ENCODE measurements at places on chromosomes 11 and 22. TPM values are rescaled to one million over a fixed set of nuclear protein-coding genes. Genes with fewer than 3 reads are reported as not detected.

Gene P2RY6
- not detected for total RNA-seq

Gene SUSD2
- 1.2 TPM for total RNA-seq

Gene SLC22A25
- not detected for total RNA-seq

Gene TRPM5
- total RNA-seq = not detected

DNA sequence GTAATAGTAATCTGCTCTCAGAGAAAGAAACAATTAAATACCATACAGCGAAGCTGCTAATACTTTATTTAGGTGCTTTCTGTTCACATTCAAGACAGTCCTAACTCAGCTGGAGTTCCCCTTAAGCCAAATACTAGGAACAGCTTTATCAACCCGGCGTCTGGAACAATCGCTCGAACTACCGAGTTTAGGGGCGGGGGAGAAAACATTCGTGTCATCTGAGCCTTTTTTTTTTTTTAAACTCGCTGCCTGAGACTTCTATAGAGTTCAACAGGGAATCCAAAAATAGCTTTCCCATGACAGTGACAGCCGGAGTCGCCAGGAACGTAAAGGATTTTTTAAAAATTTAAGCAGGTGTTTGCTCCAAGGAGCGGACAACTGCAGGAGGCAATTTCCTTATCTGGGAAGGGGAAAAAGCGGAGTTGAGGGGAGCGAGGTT is 852 bp downstream of the TRAF6 start:
- H3K36me3 ChIP-seq = peaks cover 2% of the 10 kb centered on the region
- H3K4me3 ChIP-seq = peak overlapping the region; percentile 98
- peaks cover 25% of the 10 kb centered on the region for H3K4me1 ChIP-seq
- H3K27ac ChIP-seq = peak overlapping the region; percentile 94
- DNase-seq = no peak

DNA sequence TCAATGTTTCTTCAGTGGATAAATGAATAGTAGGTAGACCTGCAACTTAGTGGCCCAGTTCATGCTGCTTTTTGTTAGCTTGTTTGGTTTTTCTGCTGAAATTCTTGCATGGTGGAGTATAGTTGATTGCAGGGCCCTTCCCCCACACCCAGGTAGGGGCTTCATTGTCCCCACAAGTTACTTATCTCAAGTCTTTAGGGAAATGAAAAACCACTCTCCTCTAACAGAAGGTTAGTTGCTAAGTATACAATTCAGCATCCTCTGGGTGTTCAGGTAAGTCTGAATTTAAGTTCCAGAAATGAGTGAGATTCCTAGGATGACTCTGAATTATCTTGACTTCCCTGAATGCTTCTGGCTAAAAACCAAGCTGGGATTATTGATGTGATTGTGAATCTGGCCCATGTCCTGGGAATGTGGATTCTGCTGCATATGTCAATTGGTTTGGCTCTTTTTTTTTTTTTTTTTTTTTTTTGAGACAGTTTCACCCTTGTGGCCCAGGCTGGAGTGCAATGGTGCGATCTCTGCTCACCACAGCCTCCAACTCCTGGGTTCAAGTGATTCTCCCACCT is 40.3 kb downstream of the BCL2L13 start:
- no peaks in the 10 kb centered on the region for H3K27me3 ChIP-seq
- H3K4me3 ChIP-seq = no peak overlapping the region
- DNase-seq = no peak
- H3K27ac ChIP-seq = no peak overlapping the region
- peaks cover 2% of the 10 kb centered on the region for H3K36me3 ChIP-seq

- H3K27ac ChIP-seq = no peak overlapping the region
- no peak for DNase-seq
- H3K4me1 ChIP-seq = peaks cover 44% of the 10 kb centered on the region
- H3K36me3 ChIP-seq = peaks cover 27% of the 10 kb centered on the region
These were observed 6.1 kb downstream of the DGCR8 start for GRCh38 chr22:20086101-20086599.

DNA sequence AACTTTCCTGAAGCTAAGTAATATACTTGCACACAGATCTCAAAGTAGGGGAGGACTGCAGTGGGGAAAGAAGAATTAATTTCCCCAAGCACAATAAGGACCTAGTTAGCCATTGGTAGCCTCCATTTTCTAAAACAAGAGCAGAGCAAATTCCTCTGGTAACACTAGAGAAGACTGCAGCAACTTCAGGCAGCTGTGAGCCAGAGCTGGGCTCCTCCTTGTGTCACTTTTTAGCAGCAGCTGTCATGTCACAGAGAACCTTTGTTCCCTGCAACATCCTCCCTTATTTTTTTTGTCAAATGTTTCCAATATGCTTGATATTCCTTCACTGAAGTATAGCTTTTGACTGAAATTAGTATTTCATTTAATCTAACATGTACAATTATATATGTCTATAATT is 54.4 kb downstream of the RRAS2 start:
- H3K27me3 ChIP-seq = no peaks in the 10 kb centered on the region
- H3K4me3 ChIP-seq = no peak overlapping the region
- no peak for DNase-seq
- H3K36me3 ChIP-seq = no peaks in the 10 kb centered on the region

GRCh38 chr11:6771926-6772893 is at the start of gene OR2AG2:
Gene OR2AG2, minus strand, starts transcription at chr11:6771976. Its CDS starts 3,019 bp downstream, at chr11:6768957.
- no peak within 1 kb of the TSS for H3K4me3 ChIP-seq
- DNase-seq = no peak
- no peaks in the 10 kb centered on the region for H3K36me3 ChIP-seq
- H3K27me3 ChIP-seq = peaks cover 14% of the 10 kb centered on the region
- H3K4me1 ChIP-seq = no peaks in the 10 kb centered on the region
- H3K27ac ChIP-seq = no peak within 1 kb of the TSS

DNA sequence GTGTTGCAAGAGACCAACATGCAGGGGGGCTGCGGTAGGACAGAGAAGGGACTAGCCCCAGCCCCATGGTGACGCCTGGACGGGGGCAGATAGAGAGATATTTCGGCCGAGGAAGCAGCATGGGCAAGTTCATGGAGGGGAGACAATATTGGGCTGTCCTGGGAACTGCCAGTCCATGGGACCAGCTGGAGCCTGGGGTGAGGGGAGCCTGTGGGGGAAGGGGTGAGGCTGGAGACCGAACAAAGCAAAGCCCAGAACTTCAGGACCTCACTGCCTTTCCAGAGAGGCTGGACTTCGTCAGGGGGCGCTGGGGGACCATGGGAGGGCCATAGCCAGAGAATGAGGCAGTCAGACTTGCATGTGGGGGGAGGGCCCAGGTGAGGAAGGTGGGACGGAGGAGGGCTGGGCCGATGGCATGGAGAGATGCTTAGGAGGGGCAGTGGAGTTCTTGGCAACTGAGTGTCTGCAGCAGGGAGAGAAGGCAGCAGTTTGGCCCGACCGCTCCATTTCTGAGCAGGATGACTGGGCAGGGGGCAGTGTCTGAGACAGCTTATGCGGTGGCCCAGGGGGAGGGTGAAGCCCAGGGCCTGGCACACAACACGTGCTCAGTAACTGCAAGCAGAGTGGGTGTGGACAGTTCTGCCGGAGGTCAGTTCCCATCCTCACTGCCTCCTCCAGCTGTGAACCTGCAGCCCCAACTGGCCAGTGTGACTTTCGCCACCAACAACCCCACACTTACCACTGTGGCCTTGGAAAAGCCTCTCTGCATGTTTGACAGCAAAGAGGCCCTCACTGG is 712 bp downstream of the UPK3A start:
- H3K27me3 ChIP-seq = peaks cover 41% of the 10 kb centered on the region
- no peak overlapping the region for H3K27ac ChIP-seq
- no peak overlapping the region for H3K4me3 ChIP-seq
- no peaks in the 10 kb centered on the region for H3K36me3 ChIP-seq
- no peaks in the 10 kb centered on the region for H3K4me1 ChIP-seq
- DNase-seq = no peak

DNA sequence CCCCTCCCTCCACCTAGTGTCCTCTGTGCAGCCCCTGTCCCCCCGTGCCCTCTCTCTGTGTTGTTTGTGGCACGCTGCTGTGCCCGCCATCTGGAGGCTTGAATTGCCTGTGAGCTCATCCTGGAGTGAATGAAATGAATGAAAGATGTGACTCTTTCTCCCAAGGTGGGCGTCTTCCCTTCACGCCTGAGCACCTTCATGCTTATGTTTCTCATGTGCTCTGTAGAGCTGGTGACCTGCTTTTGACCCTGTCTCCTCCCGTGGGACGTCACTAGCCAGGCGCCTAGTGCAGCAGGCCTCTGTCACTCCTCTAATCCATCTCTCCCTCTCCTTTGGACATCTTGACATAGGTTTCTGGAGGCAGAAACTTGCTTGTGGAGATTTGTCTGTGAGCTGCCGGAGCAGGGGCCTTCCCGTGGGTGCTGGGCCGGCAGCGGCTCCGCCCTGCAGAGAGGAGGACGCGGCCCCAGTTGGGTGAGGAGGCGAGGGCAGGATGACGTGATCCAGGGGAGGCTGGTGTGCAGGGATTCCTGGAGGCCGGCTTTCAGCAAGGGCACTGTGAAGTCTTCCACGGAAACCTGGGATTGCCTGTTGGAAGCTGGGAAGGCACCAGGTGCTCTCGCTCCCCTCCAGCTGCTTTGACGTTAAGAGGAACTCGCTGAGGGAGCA is 40.6 kb downstream of the MUC6 start:
- peaks cover 8% of the 10 kb centered on the region for H3K4me1 ChIP-seq
- H3K27ac ChIP-seq = peak overlapping the region; percentile 78
- H3K4me3 ChIP-seq = no peak overlapping the region
- peaks cover 10% of the 10 kb centered on the region for H3K36me3 ChIP-seq
- no peaks in the 10 kb centered on the region for H3K27me3 ChIP-seq
- DNase-seq = no peak

DNA sequence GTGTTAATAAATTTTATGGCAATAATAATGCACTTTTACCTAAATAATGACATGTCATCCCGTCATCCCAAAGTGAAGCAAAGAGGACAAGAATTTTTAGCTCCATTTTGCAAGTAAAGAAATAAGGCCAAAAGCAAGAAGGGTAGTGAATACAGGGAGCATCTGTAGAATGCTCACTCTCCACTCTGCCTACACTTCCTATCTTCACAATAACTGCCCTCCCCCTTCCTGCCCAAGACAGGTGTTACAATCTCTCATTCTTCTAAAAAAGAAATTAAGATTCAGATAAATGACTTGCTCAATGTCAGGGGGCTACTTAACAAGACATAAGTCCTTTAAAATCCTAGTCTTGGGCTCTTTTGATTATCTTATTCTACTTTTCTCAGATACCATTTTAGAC is 8.9 kb downstream of the RDX start:
- no peak for DNase-seq
- no peak overlapping the region for H3K4me3 ChIP-seq
- H3K36me3 ChIP-seq = peaks cover 14% of the 10 kb centered on the region
- no peak overlapping the region for H3K27ac ChIP-seq

DNA sequence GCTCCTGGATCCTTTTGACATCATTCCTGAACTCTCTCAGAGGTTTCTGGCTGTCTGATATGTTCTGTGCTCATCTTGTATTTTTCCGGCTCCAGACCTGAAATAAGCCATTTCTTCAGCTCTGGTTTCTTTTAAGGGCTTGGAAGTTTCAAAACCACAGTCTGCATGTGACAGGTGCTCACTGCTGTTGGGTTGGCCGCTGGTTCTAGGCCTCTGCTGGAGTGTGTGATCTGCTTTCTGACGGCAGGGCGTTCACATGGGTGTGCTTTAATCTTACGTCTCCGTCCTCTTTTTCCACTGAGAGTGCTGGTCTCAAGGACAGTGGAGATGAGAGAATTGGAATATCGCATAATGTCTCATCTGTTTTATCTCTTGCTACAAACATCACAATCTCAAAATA is 10.3 kb downstream of the ZBED4 start:
- H3K36me3 ChIP-seq = peaks cover 46% of the 10 kb centered on the region
- peak; percentile 11 for DNase-seq
- H3K4me1 ChIP-seq = peaks cover 35% of the 10 kb centered on the region
- peak overlapping the region; percentile 30 for H3K4me3 ChIP-seq
- H3K27ac ChIP-seq = peak overlapping the region; percentile 38

DNA sequence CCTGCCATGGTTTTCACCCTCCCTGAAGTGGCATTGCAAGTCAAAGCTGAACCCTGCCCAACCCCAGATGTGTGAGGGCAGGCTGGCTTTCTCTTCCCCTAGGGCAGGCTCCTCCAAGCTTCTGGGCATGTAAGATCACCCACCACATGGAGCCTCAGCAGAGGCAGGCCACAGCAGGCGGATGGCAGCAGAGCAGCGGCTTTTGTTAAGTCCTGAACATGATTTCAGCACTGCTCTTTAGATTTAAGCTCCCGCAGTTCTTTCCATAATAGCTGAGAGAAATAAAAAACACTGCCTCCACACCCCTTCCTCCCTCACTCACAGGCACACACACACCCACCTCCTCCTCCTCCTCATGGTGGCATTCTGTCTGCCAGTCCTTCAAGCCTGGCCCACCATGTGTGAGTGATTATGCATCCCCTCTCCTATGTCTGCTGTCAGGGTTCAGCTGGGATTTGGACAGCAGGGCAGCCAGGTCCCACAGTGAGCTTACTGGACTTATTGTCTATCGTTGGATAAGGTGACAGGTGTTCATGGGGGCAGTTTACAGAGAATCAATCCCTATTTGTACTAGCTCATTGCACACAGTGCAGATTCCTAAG is 5.0 kb upstream of the NTM start:
- no peak overlapping the region for H3K4me3 ChIP-seq
- no peaks in the 10 kb centered on the region for H3K36me3 ChIP-seq
- no peak overlapping the region for H3K27ac ChIP-seq
- H3K27me3 ChIP-seq = no peaks in the 10 kb centered on the region

DNA sequence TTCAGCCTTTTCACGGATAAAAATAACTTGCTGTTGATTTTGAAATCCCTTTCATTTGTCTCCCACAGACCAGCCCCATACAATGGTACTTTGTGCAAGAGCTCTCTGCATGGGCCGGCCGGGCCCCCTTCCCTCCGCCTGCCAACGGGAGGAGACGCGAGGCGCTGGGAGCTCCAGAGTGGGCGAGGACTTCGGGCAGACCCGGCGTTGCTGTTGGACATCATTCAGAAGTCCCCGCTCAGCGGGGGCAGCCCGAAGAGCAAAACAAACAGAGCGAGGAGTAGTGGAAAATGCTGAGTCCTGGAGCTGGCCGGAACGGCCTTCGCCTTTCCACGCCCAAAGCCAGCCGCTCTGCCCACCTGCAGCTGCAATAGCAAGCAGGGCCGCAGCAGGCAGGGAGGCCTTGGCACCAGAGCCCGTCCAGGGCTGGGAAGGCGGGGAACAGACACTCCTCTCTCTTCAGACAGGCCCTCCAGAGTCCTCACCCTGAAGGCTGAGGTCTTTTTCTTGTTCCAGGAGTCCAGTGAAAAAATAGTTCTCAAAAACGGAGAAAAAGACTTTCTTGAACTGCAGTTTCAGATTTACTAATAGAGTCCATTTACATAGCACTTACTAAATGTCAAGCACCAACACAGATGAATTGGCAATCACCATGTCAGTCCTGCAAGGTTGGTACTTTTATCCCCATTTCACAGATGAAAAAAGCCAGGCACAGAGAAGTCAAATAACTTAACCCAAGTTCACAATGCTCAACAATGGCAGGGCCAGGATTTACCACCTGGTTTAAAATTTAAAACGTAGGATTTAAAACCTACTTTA is 135.5 kb downstream of the ETS1 start:
- peak overlapping the region; percentile 79 for H3K27ac ChIP-seq
- H3K4me1 ChIP-seq = peaks cover 51% of the 10 kb centered on the region
- H3K36me3 ChIP-seq = peaks cover 35% of the 10 kb centered on the region
- H3K27me3 ChIP-seq = no peaks in the 10 kb centered on the region
- H3K4me3 ChIP-seq = no peak overlapping the region
